Activated T-cell treated with anti-CD3 and anti-CD28 coated beads for 48 hours (primary cell): ENCODE measurements at places on chromosomes 1 and 21.
A peak's percentile ranks its signal among the peaks of the same experiment; 100 is the strongest.

DNA sequence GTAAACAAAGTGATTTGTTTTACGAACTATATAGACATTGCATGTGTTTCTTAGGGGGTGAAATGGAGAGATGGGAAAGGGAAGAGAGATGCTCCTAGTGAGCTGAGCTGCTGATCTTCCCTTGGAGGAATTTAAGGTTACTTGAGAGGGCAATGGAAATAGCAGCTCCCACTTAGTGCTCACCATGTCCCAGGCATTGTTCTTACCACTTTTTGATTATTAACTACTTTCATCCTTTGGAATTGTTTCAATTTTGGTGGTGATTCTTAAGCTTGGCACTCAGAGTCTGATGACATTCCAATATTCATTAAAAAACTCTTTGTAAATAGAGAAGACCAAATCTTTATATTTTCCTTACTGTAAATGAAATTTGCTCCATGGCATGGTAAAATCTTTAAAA, 124.9 kb downstream of the ITSN1 start:
- DNase-seq = no peak

- peak; percentile 77 for DNase-seq
Observed at GRCh38 chr1:19010995-19011844, 54.7 kb upstream of the IFFO2 start.

GRCh38 chr1:2585318-2586092, 1.1 kb upstream of the PRXL2B start:
- peak; percentile 57 for DNase-seq

GRCh38 chr1:43430831-43431230, 22.9 kb downstream of the HYI start:
- DNase-seq = no peak

DNA sequence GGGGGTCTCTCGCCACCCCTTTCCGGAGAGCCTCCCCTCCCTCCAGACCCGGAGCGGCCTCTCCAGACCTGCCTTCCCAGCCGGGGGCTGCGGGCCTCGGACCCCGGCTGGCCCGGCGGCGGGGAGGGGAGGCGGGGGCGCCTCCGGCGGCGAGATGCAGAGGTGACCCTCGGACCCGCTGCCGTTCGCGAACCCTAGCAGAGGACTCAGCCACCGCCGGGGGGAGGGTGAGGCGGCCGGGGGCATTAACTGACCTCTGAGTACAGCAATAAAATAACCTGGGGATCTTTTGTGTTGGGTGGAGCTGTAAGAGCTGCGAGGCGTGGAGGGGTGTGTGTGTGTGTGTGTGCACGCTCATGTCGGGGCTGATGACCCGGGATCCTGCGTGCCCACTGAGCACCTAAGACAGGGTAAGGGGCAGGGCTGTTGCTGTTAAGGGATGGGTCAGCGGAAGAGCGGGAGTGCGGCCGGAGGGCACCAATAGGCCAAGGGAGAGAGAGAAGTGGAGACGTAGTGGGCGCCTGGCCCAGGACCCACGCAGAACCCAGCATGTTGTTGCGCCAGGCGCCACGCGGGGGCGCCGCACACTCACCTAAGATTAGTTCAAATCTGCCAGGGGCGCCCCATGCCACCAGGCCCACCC, 6.3 kb downstream of the HAPLN2 start:
- peak; percentile 58 for DNase-seq

DNA sequence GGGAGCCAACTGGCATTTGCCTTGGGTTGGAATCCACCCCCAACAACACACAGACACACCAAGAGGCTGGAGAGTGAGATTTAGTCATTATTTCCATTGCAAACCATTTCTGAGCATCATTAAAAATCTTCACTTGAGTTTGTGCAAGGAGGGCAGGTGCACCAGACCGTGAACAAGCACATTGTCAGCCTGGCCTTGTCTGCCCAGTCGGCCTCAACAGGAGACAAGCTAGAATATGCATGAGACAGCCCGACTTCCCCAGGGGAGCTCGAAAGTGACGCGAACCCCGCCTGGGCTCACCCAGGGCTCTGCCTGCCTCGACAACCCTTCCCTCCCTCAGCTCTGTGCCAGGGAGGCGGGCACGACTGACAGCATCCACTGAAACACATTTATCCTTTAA, 15.4 kb upstream of the GUCA2B start:
- DNase-seq = no peak

- no peak for DNase-seq
Observed at GRCh38 chr1:197937892-197938291, 20.7 kb downstream of the LHX9 start.

DNA sequence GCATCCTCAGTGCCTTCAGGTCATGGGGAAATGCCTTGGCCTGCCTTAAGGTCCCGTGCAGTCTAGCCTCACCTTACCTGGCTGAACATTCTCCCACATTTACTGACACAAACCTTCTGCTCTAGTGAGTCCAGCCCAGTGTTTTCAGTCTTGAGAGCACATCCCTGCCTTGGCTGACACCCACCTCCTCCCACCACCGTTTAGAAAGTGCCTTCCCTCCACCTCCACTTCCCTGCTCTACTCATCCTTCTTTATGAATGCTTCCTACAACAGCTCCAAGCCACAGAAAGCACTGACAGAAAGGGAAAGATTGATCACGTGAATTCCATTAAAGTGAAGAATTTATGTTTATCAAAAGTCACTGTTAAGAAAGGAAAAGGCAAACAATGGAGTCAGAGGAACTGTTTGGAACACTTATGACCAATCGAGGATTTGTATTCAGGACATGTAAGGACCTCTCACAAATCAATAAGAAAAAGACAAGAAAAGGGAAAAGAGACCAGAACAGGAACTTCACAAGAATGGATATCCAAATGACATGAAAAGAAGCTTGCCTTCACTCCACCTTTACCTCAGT, 59.8 kb downstream of the DDR2 start:
- no peak for DNase-seq

- peak; percentile 27 for DNase-seq
Observed at GRCh38 chr1:37865348-37866120, 6.1 kb upstream of the MTF1 start.

GRCh38 chr1:195738966-195739650, 869.1 kb downstream of the KCNT2 start:
- DNase-seq = no peak

- no peak for DNase-seq
Observed at GRCh38 chr1:19725606-19726005, 60.9 kb downstream of the HTR6 start.

GRCh38 chr21:36456729-36457414, 23.1 kb downstream of the CLDN14 start:
- DNase-seq = no peak

DNA sequence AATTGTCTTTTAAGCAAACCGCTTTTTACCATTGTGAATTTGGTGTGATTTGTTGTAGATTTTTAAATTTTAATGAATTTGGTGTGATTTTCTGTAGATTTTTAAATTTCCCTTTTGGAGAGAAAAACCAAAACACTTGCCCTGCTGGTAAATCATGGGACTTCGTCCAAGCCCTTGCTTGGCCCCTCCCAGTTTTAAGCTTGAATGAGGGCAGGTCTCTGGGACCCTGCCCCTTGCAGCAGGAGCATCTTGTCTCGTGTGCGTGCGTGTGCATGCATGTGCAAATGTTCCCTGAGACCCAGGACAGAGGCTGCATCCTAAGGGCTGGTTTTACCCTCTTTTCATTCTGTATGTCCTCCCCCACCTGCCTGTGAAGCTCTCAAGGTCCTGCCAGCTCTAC, 248.6 kb downstream of the GREM2 start:
- no peak for DNase-seq

GRCh38 chr1:213103377-213104306, 52.6 kb downstream of the RPS6KC1 start:
- no peak for DNase-seq

DNA sequence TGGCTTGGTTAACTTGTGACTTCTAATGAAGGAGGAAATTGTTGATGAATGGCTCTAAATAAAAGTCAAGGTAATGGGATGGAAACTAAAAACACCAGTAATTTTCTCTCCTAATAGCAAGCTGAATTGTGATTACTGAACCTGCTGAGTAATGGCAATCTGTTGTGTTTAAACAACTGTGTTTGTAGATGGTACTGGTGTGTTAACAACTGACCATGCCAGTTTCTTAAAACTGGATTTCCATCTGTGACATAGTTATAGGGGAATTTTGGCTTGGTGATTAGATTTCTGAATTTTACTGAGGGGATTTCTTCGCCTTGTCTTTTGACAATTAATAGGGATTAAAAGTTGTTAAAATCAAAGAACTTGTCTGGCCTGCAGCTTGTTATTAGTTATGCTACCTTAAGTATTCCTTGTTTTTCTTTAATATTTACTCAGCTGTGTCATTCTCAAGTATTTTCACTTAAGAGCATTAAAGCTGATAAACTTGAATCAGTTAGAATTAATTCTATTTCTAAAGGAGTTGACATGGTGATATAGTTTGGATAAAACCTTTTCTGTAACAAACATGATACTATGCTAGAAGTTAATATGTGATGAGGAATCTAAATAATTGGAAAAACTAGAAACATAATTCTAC, 7.9 kb upstream of the ERO1B start:
- no peak for DNase-seq

GRCh38 chr1:202531472-202531811, 178.8 kb downstream of the SYT2 start:
- no peak for DNase-seq

DNA sequence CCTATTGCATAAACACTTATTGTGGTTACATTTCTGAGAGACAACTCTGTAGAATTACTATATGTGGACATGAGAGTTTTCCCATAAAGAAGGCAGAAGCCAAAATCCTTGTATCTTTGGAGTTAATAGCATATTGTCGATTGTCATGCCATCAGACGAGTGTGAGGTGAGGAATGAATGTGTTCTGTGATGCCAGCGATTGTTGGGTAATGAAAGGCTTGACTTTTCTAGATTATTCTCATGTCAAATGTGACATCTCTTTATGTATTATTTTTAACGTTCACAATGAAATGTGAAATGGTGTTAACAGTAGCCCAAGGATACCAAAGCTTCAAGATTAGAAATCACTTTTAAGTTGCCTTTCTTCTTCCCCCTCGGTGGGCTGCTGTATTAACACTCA, 84.9 kb downstream of the C1orf21 start:
- DNase-seq = no peak

- DNase-seq = no peak
Observed at GRCh38 chr1:109432336-109432735, 6.1 kb upstream of the PSMA5 start.

GRCh38 chr1:206846487-206846886, 18.9 kb upstream of the IL20 start:
- no peak for DNase-seq

- DNase-seq = no peak
Observed at GRCh38 chr1:41431490-41432350, 52.8 kb downstream of the EDN2 start.

- DNase-seq = no peak
Observed at GRCh38 chr1:17020502-17020901, 8.8 kb upstream of the ATP13A2 start.

GRCh38 chr1:209999005-209999404, 61.0 kb downstream of the SYT14 start:
- DNase-seq = no peak

DNA sequence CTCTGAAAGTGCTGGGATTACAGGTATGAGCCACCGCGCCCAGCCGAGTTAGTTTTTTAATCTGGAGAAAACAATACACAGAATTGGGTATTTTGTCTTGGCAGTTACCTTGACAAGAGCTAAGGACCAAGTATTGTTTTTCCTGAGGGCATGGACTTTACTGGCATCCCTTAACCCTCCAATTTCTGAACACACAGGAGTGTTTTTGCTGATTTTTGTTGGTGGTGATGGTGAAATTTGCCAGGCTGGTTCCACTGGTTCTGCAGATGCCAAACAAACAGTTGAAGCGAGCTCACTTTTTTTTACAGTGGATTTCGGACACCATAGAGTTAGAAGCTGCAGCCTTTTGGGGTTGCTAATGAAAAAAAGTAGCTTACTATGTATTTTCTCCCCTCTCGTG, 37.2 kb upstream of the SH3D21 start:
- DNase-seq = no peak

DNA sequence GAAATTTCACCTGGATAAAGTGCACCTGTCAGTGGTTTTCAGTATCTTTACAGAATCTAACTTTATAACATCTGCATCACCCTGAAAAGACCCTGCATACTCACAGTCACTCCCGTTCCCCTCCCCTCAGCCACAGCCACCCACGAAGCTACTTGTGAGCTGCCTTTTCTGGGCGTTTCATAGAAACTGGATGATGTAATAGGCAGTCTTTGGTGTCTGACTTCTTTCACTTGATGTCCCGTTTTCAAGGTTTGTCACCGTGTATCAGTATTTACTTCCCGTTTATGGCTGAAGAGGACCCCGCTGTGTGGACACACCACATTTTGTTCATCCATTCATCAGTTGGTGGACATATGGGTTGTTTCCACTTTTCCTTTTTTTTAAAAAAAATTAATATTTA, 47.8 kb upstream of the LRRC3 start:
- peak; percentile 13 for DNase-seq

DNA sequence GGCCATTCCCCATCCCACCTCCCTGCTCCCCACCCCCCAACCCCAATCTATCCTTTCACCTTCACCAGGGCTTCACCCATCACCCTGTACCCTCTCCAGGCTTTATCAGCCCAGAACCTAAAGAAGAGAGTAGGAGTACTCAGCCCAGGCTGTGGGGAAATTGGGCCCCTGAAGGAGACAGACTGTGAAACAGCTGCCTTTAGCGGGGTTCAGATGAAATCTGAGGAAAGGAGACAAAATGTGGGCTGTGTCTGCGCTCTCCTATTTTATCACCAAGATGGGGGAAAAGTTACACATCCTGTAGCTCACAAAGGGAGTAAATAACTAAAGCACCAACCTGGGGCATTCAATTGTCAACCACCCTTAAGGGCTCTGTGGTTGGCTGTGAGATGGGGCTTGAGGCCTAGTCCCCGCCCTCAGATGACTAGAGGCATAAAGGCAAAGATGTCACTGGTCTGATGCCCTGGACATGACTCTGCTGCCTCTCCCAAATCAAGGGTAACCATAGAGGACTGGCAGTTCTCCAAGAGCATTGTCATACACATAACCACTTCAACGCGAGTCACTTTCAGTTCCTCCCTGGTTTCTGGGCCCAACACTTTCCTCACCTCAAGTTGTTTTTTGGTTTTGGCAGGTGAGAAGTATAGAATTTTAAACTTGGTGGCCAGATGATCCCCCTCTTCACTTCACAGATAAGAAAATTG, 30.0 kb downstream of the SLC27A3 start:
- DNase-seq = peak; percentile 61

DNA sequence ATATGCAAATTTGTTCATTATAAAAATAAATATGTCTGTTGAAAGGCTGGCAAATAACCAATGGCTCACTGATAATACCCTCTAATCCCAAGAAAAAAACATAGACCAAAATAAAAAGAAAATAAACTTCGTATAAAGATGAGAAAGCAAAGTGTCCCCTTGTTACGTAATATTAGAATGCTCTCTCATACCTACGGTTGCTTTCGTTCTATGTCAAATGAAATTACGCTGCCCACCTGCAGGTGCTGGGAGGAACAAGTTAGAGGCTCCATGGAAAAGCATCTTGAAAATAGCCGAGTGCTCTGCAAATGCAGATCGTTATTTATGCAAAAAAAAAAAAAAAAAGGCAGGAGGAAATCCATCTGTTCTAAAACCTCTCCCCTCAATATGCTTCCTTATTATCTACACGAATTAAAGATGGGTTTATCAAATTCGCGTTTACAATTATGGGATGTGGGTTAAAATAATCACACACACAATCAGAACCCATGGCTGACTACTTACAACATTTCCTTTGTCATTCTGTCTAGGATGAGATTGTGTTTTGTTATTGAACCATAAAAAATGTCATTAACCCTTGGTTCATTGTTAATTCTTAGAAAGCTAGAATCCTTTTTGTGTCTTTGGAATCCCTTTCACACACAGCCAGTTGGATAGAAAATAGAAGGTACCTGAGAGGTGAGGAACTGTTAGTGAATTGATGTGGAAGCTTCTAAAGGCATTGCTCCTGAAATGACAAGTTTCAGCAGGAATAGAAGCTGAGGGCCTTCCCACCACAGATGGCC, 268.6 kb downstream of the SETD4 start:
- DNase-seq = no peak
